ENCODE measurements at places on chromosomes 6 and 20.

DNA sequence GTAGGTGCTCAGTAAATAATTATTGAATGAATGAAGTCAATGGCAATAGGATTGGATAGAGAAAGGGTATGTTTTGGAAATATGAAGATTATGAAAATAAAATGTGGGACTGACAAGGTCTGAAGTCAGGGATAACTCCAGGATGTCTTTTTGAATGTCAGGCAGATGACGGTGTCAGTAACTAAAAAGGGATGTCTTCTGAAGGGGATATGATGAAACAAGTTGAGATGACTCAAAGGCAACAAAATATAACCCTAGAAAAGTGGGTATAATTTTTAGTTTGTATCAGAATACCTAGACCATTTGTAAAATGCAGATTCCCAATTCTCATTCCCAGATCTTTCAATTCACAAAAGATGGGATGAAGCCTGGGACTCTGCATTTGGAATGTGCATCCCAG is 257.3 kb upstream of the SGK1 start:
- no peak for DNase-seq

GRCh38 chr6:82775361-82775760 is 290.3 kb downstream of the UBE3D start:
- no peak for DNase-seq

- DNase-seq = no peak
Measured at GRCh38 chr6:142235791-142236190, 66.0 kb upstream of the ADGRG6 start.

DNA sequence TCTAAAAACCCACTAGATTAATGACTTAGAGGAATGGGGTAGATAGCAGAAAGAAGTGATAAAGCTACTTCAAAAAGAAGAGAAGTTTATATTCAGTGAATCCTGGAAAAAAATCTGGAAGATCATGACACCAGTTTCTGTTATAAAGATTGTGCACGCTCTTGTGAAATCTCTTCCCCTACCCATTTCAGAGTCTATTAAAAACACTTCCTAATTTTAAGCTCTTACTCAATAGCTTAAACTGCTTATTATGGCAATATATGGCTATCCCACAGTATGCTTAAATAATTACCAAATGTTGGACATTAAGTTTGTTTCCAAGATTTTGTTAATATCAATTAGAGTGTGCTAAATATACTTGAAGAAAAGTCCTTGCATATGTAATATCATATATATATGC is 585.3 kb upstream of the MAN1A1 start:
- no peak for DNase-seq

DNA sequence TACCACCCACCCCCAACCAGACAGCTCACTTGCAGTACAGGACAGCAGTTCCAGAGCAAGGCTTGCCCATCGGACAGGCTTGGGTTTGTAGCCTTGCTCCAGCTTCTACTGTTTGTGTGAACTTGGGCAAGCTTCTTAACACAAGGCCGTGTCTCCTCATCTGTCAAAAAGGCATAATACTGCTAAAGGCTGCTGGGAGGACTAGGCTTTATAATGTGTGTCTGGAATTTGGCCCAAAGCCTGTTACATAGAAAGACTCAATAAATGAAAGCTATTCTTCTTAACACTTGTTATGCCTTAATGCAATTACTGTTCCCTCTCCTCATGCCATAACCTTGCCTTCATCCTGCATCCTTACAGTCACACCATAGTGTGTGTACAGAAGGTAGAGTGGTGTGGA is 43.4 kb downstream of the LYRM4 start:
- DNase-seq = no peak

GRCh38 chr20:43893930-43894329 is 20.7 kb upstream of the TOX2 start:
- DNase-seq = no peak

DNA sequence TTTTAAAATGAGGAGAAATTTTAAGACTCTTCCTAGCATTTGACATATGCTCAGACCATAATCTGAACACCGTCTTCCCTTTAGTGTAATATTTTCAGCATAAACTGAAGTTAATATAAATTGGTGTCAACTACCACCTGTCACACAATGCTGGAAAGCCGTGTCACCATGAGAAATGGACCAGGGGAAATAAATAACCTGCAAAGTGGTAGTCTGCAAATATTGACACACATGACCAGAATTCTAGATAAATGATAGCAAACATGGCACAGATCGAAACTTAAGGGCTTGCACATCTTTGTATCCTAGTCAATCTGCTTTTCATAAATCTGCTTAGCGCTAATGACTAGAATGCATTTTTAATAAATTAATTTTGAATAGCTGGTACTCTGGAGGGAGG is 191.9 kb downstream of the CD83 start:
- no peak for DNase-seq

DNA sequence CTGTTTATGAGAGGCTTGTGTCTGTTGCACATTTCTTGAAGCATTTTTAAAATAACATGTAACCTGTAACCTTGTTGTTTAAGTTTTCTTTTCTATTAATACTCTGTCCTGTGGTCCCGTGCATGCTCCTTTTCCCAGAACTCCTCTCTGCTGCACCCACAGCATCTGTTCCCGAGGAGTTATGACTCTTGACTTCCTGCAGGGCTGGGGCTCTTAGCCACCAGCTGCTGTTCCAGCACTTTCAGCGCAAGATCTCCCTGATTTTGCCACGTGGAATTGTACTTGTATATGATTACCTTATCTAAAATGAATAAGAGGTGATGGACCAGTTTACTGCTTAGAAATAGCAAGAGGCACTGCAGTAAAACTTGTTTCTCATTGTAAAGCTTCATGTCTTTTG is 150.6 kb downstream of the QKI start:
- no peak for DNase-seq

GRCh38 chr6:37967651-37968050 is 148.1 kb downstream of the ZFAND3 start:
- no peak for DNase-seq

GRCh38 chr6:46626228-46626909 is 26.2 kb downstream of the CYP39A1 start:
- DNase-seq = no peak

DNA sequence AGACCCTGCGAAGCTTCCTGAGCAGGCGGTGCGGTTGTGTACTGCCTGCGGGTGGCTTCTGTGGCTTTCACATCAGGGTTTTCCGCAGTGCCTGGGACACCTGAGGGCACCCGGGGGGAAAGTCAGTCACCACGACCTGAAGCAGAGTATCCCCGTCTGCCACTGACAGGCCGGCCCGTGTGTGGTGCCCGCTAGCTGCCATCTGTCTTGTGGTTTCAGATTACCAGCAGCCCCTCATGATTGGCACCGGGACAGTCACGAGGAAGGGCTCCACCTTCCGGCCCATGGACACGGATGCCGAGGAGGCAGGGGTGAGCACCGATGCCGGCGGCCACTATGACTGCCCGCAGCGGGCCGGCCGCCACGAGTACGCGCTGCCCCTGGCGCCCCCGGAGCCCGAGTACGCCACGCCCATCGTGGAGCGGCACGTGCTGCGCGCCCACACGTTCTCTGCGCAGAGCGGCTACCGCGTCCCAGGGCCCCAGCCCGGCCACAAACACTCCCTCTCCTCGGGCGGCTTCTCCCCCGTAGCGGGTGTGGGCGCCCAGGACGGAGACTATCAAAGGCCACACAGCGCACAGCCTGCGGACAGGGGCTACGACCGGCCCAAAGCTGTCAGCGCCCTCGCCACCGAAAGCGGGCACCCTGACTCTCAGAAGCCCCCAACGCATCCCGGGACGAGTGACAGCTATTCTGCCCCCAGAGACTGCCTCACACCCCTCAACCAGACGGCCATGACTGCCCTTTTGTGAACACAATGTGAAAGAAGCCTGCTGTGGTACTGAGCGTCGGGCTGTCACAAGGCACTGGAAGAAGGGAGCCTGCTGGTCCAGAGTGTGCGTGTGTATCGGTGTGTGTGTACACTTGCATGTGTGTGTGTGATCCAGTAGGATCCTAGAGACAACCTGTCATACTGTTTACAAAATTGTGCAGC is 54.4 kb downstream of the GOPC start:
- no peak for DNase-seq

DNA sequence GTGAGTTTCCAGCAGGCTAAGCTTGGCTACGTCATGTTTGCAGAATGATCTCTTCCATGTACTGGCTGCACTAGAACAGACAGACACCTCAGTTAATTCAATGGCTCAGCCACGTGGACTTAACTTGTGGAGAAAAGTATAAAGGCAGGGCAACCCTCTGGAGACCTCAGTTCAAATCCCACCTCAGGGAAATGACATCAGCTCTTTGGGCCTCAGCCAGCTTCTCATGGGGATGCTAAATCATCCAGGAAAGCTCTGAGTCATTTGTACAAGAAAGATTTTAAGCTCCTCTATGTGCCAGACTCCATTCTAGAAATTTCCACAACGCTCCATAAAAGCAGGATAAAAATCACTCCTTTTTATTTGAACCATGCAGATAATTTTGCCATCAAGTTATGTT is 128.5 kb upstream of the SALL4 start:
- DNase-seq = no peak

DNA sequence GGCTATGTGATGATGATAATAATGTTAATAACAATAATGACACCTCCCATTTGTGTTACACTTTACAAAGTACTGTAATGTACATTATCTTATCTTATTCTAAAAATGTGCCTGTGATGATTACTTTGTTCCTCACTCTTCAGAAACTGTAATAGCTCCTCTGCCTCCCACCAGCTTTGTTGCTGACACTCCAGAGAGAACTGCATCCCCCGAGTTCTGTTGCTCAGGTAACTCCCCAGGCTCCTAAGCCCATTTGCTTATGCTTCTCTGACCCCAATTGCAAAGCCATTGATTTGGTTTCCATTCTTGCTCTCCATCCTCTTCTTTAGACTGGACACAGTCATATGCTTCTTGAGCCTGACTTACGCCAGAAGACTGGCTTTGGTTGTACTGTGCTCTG is 319.7 kb downstream of the EPM2A start:
- DNase-seq = no peak

- no peak for DNase-seq
Measured at GRCh38 chr6:158009935-158010585, 28.4 kb downstream of the SYNJ2 start.

DNA sequence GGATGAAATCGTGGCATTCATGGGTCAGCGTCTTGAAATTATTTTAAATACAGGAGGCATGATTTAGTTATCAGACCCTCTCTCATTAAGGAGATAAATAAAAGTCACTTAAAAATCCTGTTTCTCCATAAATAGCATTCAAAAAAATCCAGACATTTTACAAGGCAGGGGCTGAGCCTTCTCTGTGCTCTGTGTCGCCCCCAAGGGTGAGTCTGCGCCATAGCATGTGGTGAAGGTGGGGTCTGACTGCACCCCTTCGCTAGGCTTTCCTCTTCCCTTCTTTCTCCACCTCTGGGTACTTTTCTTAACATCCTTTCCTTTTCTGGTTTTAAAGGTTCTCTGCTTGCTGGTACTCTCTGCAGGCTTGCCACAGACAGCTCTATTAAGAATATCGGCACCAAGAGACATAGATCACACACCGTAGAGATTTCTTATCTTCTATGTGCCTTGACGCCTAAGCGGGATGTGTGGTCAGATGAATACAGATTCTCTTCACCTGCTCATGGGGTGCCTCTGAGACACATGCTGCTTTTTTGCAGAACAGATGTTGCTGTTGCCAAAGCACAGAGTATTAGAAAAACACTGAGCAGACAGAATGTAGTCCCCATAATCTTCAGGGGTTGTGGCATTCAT is 20.1 kb upstream of the FAM209A start:
- DNase-seq = no peak

DNA sequence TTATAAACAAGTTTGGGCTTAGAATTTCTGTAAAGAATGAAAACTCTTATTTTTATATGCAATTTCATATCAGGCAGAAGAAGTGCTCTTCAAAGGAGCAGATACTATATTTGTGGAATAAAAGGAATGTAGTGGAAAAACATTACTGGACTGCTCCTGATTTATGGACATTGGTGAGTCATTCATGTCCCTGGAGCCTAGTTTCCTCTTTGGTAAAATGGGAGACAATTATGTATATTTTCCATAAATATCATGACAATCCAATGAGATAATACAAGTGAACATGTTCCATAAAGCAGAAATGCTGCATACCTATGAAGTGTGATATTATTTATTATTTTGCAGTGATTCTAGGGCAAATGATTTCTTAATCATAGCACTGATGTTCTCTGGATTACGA is 445.8 kb upstream of the CITED2 start:
- DNase-seq = no peak

GRCh38 chr6:111631018-111631417 is 25.3 kb upstream of the TRAF3IP2 start:
- DNase-seq = no peak

DNA sequence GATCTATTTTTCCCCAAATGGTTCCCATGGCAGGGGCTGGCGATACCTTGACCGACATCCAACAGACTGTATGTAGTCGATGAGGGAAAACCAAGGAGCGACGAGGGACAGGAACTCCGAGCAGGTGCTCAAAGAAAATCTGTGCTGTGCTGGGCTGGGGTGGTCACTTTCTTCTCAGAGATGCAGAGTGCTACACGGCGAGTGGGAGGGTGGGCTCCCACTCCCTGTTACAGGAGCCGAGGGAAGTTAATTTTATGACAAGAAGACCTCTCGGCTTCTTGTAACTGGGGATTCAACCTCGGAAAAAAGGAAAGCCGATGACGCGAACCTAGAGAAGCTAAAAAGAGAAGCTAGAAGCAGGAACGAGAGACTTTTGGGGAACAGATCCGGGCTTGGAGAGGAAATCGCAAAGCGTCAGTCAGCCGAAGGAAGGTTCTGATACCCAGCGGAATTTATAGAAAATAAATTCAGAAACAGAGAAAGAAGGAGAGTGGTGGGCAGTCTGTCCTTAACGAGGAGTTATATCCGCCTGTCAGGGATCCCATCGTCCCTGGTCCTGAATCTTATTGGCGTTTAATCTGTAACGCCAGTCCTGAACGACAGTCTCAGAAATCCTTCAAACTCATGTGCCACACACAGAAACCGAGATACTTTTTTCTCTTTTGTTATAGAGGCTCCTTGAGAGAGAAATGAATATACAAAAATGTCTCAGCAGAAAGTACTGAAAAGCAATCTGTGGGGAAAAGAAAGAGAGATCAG is 84.6 kb upstream of the ZNF322 start:
- no peak for DNase-seq

DNA sequence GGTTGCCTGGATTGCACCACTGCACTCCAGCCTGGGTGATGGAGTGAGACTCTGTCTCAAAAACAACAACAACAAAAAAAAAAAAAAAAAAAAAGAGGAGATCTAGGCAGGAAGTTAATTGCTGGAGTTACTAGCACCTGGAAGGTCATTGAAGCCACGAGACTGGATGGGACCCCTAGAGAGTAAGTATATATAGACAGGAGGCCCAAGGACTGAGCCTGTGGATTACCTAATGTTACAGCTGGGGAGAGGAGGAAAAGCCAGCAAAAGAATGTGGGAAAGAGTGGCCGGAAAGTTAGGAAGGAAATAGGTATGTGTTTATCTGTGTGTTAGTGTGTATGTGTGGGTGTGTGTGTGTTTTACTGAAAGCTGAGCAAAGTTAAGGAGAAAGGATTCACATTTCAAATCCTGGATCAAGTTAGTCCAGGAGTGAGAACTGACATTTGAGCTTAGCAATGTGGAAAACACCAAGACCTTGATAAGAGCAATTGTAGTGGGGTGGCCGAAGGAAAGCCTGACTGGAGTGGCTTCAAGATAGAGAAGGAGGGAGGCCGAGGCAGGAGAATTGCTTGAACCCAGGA is 38.4 kb downstream of the ANKRD6 start:
- no peak for DNase-seq

GRCh38 chr20:20823476-20823881 is 111.0 kb upstream of the RALGAPA2 start:
- DNase-seq = peak; percentile 76

GRCh38 chr6:87364602-87365252 is 20.1 kb downstream of the C6orf163 start:
- DNase-seq = no peak

GRCh38 chr6:34587325-34587724 is 31.2 kb upstream of the SPDEF start:
- no peak for DNase-seq

All from HL-60 (cell line).